ENCODE measurements at places on chromosomes 16 and 17.

- no peak for DNase-seq
These were observed 227.5 kb downstream of the SPECC1 start for GRCh38 chr17:20236578-20237227.

- no peak for DNase-seq
These were observed 8.6 kb downstream of the TBC1D26 start for GRCh38 chr17:15740570-15741120.

GRCh38 chr16:66286527-66286926 lies 80.0 kb upstream of the CDH5 start:
- no peak for DNase-seq

- no peak for DNase-seq
These were observed 25.0 kb downstream of the TAC4 start for GRCh38 chr17:49822829-49823228.

DNA sequence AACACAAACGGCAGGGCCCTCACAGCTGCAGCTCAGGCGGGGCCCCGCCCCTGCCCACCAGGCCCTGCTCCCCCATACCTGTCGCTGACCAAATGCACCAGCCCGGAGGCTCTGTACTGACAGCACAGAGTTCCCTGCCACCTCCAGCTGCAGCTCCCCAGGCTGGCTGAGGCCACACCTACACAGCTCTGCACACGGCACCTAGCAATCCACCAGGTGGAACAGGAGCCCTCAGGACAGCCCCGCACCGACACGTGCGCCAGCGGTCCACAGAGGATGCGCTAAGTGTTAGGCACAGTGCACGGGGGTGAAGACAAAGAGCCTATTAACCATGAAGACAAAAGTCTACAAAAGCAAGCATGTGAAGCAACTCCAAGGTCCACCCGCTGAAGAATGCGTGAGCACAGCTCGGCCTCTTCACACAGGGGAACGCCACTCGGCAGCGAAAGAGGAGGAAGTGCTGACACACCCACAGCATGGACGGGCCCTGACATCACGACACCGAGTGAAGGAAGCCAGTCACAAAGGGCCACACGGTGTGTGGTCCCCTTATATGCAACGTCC lies 5.4 kb downstream of the ZCCHC14 start:
- DNase-seq, result no peak

- no peak for DNase-seq
These were observed 515.0 kb downstream of the TMEM114 start for GRCh38 chr16:8075271-8075670.

GRCh38 chr16:81987706-81988105 lies 23.6 kb downstream of the SDR42E1 start:
- DNase-seq, result no peak

- DNase-seq, result no peak
These were observed 46.0 kb downstream of the GLG1 start for GRCh38 chr16:74560912-74561311.

GRCh38 chr16:66395806-66396555 lies 29.5 kb downstream of the CDH5 start:
- DNase-seq, result no peak

DNA sequence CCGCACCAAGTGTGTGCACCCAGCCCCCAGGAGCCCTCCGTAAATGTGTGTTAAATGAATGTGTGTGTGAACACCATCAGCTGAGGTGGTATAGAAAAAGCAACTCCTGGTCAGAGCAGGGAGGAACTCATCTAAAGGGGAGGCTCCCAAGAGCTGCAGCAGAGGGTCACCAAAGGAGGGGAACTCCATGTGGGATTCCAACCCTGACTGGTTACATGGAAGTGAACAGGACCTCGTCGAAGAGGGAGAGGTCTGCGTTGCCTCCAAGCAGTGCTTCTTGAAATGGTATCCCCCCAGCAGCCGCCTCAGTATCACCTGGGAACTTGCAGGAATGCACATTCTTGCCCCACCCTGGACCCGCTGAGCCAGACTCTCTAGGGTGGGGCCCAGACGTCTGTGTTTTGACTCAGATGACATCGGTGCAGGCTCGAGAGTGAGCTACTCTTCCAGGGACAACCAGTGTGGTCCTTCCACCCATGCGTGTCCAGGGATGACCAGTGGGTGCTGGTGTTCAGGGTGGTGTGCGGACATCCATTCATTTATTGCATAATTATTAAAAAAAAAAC lies 30.8 kb downstream of the ADCY9 start:
- DNase-seq, result no peak

DNA sequence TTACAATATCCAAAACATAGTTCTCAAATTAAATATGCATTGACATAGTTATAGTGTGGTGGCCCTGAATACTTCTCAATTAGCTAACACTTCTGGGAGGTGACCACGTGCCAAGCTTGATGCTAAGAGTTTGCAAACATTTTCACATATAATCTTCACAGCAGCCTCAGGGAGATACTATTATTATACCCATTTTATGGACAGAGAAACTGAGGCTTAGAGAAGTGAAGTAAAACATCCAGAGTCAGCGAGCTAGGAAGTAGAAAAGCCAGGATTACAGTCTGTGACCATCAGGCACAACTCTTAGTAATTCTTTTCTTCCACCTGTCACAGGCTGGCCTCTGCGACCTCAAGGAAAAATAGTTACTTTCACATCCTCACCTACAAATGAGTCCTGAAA lies 102.2 kb upstream of the IRX6 start:
- DNase-seq, result no peak

DNA sequence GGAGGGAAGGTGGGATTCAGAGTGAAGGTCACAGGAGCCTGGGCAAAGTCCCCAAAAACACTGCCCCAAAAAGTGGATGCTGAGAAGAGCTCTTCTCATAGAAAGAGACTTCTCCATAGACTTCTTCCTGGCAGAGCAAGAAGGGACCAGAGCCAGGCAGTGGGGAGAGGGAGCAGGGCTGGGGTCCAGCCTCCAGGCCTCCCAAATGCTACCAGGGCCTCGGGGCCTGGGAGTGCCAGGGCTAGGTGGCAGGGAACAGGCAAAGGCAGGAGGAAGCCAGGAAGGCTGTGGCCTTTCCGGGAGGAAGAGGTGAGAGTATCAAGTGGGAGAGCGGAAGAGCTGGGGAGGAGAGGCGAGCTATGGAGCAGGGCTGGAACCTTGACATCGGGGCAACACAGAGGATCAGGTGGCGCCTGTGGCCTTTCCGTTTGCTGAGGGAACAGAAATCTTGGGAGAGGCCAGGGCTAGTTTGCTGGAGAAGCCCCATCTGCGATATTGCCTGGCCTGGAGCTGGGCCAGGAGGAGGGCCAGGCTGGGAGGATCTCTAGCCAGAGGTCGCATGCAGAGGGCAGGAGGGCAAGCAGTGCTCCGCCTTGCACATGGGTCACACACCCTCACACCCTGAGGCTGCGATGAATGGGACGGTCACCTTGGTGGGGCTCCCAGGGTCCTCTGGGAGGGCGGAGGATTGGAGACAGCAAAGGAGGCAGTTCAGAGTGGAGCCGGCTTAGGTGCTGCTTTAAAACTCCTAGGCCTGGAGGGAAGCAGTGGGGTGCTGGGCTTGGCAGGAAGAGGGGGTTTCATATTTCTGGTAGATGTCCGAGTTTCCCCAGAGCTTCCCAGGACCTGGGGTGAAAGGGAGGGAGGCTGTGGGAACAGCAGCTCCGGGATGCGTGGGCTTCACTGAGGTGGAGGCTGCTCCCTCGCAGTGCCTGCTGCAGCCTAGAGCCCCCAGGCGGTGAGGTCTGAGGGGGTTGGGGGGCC lies 3.4 kb downstream of the SLC16A5 start:
- no peak for DNase-seq

- no peak for DNase-seq
These were observed 3.6 kb downstream of the CDC42EP4 start for GRCh38 chr17:73308017-73308823.

GRCh38 chr17:73851091-73851490 lies 206.8 kb upstream of the SDK2 start:
- DNase-seq, result no peak

GRCh38 chr17:52762147-52762793 lies 603.8 kb upstream of the CA10 start:
- no peak for DNase-seq

- DNase-seq, result no peak
These were observed 7.3 kb downstream of the CYGB start for GRCh38 chr17:76530095-76530723.

DNA sequence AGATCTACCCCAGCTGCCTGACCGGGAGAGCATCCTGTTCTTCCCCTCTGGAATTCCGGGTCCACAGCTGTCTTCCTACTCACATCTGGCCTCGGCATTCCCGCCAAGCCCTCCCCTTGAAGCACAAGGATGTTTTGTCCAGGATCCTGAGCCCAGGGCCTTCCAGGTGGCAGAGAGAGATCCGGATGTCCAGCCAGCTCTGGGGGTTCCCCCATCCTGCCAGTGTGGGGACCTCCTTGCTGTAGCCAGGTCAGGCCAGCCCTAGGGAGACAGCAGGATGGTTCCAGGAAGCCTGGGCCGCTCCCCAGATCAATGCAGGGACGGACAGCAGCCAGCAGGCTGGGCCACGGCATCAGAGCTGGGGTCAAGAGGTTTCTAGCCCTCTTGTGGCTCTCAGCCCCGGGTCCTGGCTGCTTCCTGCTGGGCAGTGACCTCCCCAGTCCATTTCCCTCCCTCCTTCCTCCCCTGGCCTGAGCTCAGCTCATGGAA lies 55.3 kb downstream of the SOCS3 start:
- no peak for DNase-seq

DNA sequence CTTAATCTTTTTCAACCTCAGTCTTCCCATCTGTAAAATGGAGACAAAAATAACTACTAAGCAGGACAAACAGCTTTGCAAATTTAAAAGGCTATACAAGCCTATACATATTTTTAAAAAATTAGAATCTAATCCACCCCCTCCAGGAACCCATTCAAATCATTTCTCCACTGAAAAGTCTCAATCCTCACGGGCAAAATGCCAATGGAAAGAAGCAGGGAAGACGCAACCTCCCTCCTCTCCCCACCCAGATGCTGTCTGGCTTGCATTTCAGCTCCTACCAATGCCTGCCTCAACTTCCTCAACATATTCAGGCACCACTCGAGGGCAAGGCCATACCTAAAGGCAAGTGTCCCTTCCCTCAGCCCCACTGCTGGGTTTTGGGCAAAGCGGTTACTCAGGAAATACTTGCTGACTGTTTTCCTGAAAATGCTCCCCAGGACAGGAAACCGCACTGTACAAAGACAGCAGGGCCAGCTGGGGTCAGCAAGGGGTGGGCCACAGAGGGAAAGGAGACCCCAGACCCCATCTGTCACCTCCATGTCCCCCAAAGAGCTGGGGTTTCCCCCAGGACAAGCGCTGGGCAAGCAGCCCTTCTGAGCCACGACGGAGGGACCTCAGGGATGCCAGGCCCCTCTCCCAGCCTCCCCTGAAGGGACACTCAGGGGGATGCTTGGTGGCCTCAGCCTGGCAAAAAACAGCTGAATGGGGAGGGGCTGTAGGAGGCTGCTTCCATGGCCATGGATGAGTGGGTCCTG lies 47.7 kb upstream of the DOC2B start:
- no peak for DNase-seq

GRCh38 chr16:74253161-74253938 lies 43.3 kb upstream of the PSMD7 start:
- DNase-seq, result no peak

GRCh38 chr17:6453279-6454024 lies 9.2 kb downstream of the PIMREG start:
- no peak for DNase-seq

- DNase-seq, result no peak
These were observed 19.2 kb downstream of the ZC3H18 start for GRCh38 chr16:88589441-88589840.

DNA sequence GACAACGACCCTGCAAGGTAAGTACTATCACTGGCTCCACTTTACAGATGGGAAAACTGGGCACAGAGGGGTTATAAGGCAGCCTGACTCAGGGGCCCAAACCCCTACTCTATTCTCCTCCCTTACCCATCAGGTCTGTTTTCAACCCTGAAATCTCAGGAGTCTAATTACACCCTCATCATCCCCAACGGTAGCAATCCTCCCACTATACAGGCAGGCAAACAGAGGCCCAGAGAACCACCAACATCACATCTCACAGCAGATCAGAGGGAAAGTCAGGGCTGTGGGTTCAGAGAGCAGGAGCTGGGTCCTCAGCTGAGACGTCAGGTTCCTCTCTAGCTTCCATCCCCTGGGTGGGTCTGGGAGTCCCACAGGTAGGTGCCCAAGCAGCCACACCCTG lies 16.5 kb downstream of the JUP start:
- no peak for DNase-seq

GRCh38 chr17:83145831-83146230 lies 66.4 kb downstream of the METRNL start:
- DNase-seq, result no peak

DNA sequence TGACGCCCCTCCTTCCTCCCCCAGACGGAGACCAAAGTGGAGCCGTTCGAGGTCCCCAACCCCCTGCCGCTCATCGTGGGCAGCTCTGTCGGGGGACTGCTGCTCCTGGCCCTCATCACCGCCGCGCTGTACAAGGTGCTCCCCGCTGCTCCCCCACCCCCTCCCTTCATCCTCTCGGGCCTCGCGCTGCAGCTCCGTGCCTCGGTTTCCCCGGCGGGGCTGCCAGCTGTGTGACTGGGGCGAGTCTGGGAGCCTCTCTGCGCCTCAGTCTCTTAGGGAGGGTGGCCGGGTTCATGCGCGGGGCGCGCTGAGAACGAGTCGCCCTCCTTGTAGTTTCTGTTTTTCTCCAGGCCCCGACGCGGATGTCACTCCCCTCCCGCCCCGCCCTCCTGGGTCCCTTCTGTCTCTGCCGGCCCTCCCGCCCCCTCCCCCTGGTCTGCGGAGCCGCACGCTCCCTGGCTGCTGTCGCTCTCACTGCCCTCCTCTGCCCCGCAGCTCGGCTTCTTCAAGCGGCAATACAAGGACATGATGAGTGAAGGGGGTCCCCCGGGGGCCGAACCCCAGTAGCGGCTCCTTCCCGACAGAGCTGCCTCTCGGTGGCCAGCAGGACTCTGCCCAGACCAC lies 23.7 kb upstream of the ITGAX start:
- no peak for DNase-seq

DNA sequence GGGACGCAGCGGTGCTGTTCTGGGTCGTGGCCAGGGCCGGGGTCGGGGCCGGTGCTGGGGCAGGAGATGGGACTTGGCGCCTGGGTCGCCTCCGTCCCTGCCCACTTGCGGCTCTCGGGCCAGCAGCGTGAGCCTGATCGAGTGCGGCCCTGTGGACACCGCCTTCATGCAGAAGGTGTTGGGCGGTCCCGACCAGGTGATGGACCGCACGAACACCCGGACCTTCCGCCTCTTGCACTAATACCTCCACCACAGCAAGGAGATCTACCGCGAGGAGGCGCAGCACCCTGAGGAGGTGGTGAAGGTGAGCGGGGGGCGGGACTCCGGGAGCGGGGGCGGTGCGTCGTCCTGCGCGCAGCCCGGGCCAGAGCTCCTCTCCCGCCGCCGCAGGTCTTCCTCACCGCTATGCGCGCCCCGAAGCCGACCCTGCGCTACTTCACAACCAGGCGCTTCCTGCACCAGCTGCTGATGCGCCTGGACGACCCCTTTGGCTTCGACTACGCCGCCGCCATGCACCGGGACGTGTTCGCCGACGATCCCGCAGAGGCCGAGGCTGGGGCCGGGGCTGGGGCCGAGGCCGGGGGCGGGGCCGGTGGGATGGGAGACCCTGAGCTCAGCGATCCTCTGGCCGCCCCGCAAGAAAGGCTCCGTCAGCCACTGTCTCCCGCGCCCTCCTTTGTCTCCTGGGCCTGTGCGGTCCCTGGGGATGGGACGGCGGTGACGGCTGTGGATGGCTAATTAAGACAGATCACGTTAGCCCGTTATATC lies 4.5 kb upstream of the HSD17B1 start:
- peak; percentile 52 for DNase-seq

Data from NAMALWA (cell line).